ENCODE measurements at places on chromosomes 2 and 18. TPM values are rescaled to one million over a fixed set of nuclear protein-coding genes. Genes with fewer than 3 reads are reported as not detected.

Gene EGR4
- total RNA-seq, result 0.07 TPM

Gene COL4A4
- not detected for total RNA-seq

Gene UGT1A3
- not detected for total RNA-seq

Gene TUBA3D
- not detected for total RNA-seq

Gene TRIM43B
- total RNA-seq, result not detected

Gene ARHGAP15
- 90.1 TPM for total RNA-seq

Gene KRTCAP3
- total RNA-seq, result 5.0 TPM

Gene SF3B1
- 235 TPM for total RNA-seq

Gene DCDC2C
- total RNA-seq, result not detected

Gene ASAP2
- total RNA-seq, result 0.15 TPM

Gene IL1F10
- not detected for total RNA-seq

Gene MALL
- total RNA-seq, result 0.38 TPM

DNA sequence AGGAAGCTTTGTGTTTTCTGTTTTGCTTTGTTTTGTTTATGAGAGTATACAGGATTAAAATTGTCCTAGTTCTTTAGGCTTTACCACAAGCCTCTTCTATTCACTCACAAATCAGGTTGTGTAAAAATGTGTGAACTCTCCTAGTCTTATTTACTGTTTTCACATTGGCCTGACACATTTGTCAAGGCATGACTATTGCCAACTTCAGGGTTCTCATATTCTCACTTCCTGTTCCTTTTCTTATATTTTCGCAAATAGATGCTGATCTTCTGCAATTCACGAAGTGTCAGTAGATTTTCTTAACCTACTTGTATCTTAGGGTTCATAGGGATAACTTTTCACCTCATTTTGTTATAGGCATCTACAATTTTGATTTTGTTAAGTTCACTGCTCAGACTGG is 67.1 kb downstream of the CCDC102B start:
- H3K4me3 ChIP-seq, result no peak overlapping the region
- no peaks in the 10 kb centered on the region for H3K27me3 ChIP-seq
- DNase-seq, result no peak
- H3K36me3 ChIP-seq, result no peaks in the 10 kb centered on the region
- H3K27ac ChIP-seq, result no peak overlapping the region

GRCh38 chr2:5145801-5146200 is 546.4 kb upstream of the SOX11 start:
- no peaks in the 10 kb centered on the region for H3K36me3 ChIP-seq
- H3K4me1 ChIP-seq, result no peaks in the 10 kb centered on the region
- no peak for DNase-seq

DNA sequence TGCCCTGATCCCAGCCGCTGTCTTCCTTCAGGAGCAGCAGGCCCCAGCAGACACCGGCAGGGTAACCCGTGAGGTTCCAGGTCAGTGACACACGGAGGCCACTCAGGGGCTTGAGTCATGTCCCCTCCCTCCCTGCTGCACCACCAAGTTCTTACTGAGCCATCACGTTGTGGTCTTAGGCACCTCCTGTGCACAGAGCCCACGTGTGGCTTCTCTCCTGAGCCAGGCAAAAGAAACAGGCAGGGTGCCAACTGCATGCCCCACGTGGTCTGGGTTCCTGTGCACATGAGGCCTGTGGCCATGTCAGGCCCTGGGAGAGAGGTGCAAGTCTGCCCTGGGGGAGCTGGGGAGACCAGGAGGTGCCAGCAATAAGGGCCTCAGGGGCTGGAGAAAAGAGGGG is 264.8 kb downstream of the KLHL29 start:
- no peak overlapping the region for H3K4me3 ChIP-seq
- no peak overlapping the region for H3K27ac ChIP-seq
- no peaks in the 10 kb centered on the region for H3K36me3 ChIP-seq
- H3K4me1 ChIP-seq, result no peaks in the 10 kb centered on the region
- no peak for DNase-seq

DNA sequence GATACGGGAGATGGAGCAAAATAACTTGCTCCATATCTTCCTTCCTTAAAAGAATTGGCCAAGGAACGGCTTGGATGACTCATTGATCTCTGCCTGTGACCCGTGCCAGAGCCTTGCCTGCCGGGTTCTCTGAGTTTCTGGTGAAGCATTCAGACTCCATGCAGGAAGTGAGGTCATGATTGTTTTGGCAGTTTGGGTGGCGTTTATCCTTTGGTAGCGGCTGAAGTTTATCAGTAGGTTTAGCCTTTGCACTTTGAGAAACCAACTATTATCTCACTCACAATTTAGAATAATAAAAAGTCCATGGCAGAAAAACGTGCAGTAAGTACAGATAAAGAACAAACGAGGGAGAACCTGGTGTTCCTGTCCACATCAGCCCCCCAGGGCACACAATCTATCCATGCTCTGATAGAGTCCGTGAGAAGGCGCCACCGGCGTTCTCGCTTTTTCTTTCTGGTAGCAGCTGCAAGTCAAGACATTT is 15.0 kb upstream of the CTAGE1 start:
- H3K4me1 ChIP-seq, result no peaks in the 10 kb centered on the region
- H3K36me3 ChIP-seq, result no peaks in the 10 kb centered on the region
- no peak for DNase-seq
- no peak overlapping the region for H3K27ac ChIP-seq
- H3K27me3 ChIP-seq, result no peaks in the 10 kb centered on the region

GRCh38 chr2:150309311-150310080 is 178.0 kb downstream of the RND3 start:
- H3K27me3 ChIP-seq, result no peaks in the 10 kb centered on the region
- H3K4me3 ChIP-seq, result no peak overlapping the region
- H3K4me1 ChIP-seq, result no peaks in the 10 kb centered on the region
- H3K27ac ChIP-seq, result no peak overlapping the region
- DNase-seq, result no peak

DNA sequence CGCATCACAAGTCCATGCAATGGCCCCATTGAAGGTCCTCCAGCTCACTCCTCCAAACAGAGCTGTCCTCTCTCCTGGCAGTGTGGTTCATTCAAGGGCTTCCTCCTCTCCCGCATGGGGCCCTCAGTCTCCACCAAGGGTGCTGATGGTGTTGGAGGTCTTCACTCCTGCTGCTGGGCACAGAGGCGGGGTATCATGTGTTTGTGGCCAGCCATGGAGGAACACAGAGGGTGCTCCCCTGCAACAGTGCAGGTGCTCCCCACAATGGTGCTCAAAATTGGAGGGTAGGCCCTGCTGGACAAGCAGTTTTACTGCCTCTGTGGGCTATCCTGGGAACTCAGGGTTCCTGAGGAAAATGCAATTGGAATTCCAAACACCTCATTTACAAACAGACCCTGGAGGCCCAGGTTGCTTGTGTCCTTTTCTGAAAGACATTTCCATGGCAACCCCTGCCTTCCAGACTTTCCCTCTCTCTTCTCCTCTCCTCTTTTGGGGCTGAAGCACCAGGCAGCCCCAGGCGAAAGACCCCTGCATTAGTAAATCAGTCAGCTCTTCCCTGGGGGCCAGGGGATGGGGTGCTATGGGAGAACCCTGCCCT is 256.0 kb downstream of the HAUS1 start:
- no peaks in the 10 kb centered on the region for H3K27me3 ChIP-seq
- no peaks in the 10 kb centered on the region for H3K4me1 ChIP-seq
- H3K4me3 ChIP-seq, result no peak overlapping the region
- no peak for DNase-seq
- H3K27ac ChIP-seq, result no peak overlapping the region

GRCh38 chr2:235218486-235218907 is 266.7 kb downstream of the SH3BP4 start:
- no peaks in the 10 kb centered on the region for H3K4me1 ChIP-seq
- H3K4me3 ChIP-seq, result no peak overlapping the region
- H3K36me3 ChIP-seq, result no peaks in the 10 kb centered on the region
- H3K27me3 ChIP-seq, result peaks cover 15% of the 10 kb centered on the region

- peaks cover 2% of the 10 kb centered on the region for H3K27me3 ChIP-seq
- no peaks in the 10 kb centered on the region for H3K4me1 ChIP-seq
- H3K36me3 ChIP-seq, result no peaks in the 10 kb centered on the region
- H3K27ac ChIP-seq, result no peak overlapping the region
- H3K4me3 ChIP-seq, result no peak overlapping the region
Measured at GRCh38 chr2:216710551-216711301, 15.4 kb upstream of the IGFBP5 start.

DNA sequence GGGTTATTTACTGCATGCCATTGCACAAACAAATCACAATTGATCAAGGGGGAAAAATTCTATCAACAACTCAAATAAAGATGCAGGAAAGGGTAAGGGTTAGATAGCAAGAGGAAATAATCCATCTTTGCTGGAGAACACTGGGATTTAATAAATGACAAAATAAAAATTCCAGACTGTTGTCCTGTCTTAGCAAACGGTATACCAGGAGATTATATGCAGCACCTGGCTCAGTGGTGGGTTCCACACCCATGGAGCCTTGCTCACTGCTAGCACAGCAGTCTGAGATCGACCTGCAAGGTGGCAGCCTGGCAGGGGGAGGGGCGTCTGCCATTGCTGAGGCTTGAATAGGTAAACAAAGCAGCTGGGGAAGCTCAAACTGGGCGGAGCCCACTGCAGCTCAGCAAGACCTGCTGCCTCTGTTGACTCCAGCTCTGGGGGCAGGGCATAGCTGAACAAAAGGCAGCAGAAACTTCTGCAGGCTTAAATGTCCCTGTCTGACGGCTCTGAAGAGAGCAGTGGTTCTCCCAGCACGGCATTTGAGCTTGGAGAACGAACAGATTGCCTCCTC is 296.5 kb upstream of the THSD7B start:
- H3K4me1 ChIP-seq, result no peaks in the 10 kb centered on the region
- peaks cover 24% of the 10 kb centered on the region for H3K27me3 ChIP-seq
- no peaks in the 10 kb centered on the region for H3K36me3 ChIP-seq

GRCh38 chr2:216012133-216012829 is 1.1 kb downstream of the MREG start:
- DNase-seq, result no peak
- H3K27me3 ChIP-seq, result no peaks in the 10 kb centered on the region
- peak overlapping the region; percentile 81 for H3K4me3 ChIP-seq
- peaks cover 44% of the 10 kb centered on the region for H3K4me1 ChIP-seq
- no peaks in the 10 kb centered on the region for H3K36me3 ChIP-seq
- H3K27ac ChIP-seq, result no peak overlapping the region

GRCh38 chr2:38597115-38597514 is 5.6 kb downstream of the HNRNPLL start:
- no peak for DNase-seq
- H3K36me3 ChIP-seq, result peaks cover 4% of the 10 kb centered on the region
- no peaks in the 10 kb centered on the region for H3K27me3 ChIP-seq
- peaks cover 68% of the 10 kb centered on the region for H3K4me1 ChIP-seq
- H3K27ac ChIP-seq, result no peak overlapping the region

- no peak overlapping the region for H3K27ac ChIP-seq
- no peaks in the 10 kb centered on the region for H3K36me3 ChIP-seq
- no peaks in the 10 kb centered on the region for H3K4me1 ChIP-seq
- peaks cover 2% of the 10 kb centered on the region for H3K27me3 ChIP-seq
Measured at GRCh38 chr2:84077496-84077895, 381.6 kb downstream of the SUCLG1 start.

DNA sequence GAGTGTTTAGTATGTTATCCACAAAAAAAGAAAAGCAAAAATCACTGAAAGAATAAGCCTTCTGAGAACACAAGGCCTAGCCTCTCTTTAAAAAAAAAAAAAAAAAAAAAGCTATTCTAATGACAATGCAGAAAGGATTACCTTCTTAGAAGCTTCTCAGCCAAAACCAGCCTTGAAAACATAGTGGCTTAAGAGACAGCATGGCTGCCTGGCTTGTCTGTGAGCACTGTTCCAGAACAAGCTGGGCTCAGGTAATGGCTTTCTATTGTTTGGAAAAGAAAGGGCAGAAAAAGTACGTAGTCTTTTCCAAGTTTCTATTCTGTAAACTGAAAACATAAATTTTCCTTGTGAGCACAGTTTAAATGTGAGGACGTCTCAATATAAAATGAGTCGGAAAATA is 119.5 kb downstream of the MAP3K20 start:
- H3K4me3 ChIP-seq, result no peak overlapping the region
- DNase-seq, result no peak
- no peaks in the 10 kb centered on the region for H3K4me1 ChIP-seq

DNA sequence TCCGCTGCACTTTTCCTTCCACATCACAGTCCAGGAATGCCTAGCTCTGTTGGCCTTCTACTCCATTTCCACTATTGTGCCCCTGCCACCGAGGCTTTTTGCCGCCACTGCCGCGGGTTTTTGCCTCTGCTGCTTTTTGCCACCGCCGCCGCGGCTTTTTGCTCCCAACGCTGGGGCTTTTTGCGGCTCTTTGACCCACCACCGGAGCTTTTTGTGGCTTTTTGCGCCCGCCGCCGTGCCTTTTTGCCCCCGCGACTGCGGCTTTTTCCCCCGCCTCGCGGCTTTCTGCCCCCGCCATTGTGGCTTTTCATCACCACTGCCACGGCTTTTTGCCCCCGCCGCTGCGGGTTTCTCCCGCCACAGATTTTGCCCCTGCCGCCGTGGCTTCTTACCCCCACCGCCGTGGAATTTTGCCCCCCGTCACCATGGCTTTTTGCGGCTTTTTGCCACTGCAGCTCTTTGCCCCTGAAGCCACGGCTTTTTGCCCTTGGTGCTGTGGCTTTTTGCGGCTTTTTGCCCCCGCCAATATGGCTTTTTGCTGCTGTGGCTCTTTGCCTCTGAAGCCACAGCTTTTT is 2798.7 kb upstream of the TEKT4 start:
- no peak overlapping the region for H3K27ac ChIP-seq
- H3K36me3 ChIP-seq, result peaks cover 2% of the 10 kb centered on the region
- no peak for DNase-seq
- no peaks in the 10 kb centered on the region for H3K4me1 ChIP-seq

DNA sequence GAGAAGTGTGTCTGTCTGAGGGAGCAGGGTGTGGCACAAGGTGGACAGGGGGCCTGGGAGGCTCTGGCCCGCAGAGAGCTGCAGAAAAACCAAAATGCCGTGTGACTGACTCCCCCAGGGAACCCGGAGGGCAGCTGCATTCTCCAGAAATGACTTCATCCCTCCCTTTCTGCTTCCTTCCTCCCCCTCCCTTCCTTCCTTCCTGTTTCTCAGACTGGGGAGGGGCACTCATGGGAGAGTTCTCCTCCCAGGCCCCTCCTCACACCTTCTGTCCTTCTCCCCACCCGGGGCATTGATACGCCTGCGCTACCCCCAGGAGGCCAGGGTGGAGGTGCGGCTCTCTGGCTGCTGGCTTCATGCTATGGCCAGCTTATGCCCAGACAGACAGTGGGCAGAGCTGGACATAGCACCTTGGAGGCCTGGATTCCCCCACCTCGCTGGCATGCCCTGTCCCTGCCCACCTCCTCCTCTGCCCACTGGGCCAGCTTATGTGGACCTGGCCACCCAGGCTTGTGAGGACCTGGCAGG is 8.2 kb upstream of the GPR17 start:
- H3K4me1 ChIP-seq, result peaks cover 73% of the 10 kb centered on the region
- peaks cover 3% of the 10 kb centered on the region for H3K36me3 ChIP-seq
- peak overlapping the region; percentile 83 for H3K27ac ChIP-seq
- no peak overlapping the region for H3K4me3 ChIP-seq
- no peaks in the 10 kb centered on the region for H3K27me3 ChIP-seq

DNA sequence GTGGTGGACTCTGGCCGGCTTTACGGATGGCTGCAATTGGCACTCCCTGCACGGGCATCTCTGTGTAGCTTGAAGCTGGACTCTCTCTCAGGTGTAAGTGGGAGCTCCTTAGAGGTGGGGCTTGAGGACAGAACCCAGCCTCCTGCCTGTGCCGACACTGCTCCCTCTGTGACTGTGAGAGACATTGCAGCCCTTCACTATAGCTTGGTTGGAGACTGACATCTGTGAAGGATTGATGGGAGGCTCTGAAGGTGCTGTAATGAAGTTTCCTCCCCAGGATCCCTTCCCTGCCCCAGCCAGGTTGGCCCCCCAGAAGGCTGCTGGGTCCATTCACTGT is 166.7 kb downstream of the SH3RF3 start:
- DNase-seq, result no peak
- peaks cover 5% of the 10 kb centered on the region for H3K4me1 ChIP-seq
- H3K27ac ChIP-seq, result no peak overlapping the region
- no peaks in the 10 kb centered on the region for H3K36me3 ChIP-seq
- H3K4me3 ChIP-seq, result no peak overlapping the region
- no peaks in the 10 kb centered on the region for H3K27me3 ChIP-seq

All from activated naive CD4-positive, alpha-beta T cell treated with anti-CD3 and anti-CD28 coated beads for 36 hours (primary cell).